GM23248 (cell line): ENCODE measurements at places on chromosomes 4 and X. TPM values are rescaled to one million over a fixed set of nuclear protein-coding genes. Genes with fewer than 3 reads are reported as not detected.

GRCh38 chr4:33226133-33226532, 2506.0 kb downstream of the PCDH7 start:
- no peak for DNase-seq

GRCh38 chrX:103927030-103927429, 35.4 kb upstream of the TMSB15B start:
- DNase-seq = no peak

Gene TLL1
- total RNA-seq = not detected in 2 replicates

DNA sequence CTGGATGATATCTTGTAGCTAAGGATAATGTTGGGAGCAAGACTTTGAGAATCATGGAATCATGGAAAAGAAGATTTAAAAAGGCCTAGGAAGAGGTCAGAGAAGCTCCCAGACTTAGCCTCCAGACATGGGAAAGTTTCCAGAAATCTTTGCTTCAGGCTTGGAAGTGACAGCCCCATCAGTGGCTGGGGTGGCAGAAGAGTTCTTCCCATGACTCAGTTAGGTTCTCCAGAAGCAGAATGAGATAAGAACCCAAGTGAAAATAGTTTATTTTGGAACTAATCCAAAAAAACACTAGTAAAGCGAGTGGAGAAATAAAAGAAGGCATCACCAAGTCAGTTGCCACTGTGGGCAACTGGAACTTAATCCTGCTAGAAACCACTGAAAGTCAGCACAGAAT, 506.9 kb downstream of the MID1IP1 start:
- no peak for DNase-seq

- DNase-seq = no peak
These were observed 123.7 kb upstream of the MAP3K15 start for GRCh38 chrX:19639056-19639455.

DNA sequence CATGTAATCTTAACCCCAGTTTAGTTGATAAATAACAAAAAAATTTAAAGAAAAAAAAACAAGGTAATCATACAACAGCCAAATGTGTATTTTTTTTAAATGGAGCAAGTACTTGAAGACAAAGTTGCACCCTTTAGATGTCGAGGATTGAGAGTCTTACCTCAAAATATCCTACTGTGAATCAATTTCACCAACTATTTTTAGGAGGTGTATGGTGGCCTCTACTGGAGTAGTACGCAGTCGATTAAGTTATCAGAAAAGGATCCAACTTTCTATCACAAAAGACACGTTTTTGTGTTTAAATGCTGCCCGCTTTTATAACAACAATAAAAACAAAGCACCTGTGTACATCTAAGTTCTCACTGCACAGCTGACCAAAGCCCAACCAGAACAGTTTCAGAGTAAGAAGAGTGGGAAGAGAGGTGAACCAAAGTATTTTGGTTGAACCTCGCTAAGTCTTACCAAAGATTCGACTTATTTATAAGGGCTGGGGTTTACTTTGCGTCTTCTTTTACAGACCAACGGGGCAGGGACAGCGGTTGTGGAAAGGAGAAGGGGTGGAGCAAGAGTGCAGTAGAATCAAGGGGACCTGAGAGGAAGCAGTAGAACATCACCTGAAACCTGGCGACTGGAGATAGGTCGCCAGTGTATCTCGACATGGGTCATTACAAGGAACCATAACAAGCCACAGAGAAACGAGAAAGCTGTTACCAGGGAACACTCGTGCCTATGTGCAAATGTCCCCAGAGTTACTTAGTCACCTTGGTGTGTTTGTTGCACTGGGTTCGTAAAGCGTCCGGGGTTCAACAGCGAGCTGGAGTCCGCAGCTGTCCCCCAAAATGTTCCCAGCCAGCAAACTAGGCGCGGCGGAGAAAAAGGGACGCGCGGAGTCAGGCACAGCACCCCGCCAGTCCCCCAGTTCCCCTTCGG, 1.1 kb downstream of the RPS6KA6 start:
- peak; percentile 21 for DNase-seq

Gene PRR32
- not detected in 2 replicates for total RNA-seq

DNA sequence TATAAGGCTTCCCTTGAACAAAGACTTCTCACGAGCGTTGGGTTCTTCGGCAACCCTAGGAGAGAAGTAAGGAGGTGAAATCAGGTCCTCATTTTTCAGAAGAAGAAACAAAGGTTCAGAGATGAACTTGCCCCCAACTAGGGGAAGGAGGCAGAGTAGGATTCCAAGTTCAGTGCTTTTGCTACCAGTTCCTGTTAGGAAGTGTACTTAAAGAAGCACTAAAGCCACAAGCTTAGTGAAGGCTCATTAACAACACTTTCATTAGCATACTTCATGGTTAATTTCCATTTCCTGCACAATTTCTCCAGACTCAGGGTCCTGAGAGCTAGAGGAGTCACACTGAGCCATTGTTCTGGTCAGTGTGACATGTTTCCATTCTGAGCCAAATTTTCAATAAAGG, 52.1 kb downstream of the VSIG4 start:
- DNase-seq = no peak

GRCh38 chr4:186781032-186781917, 57.6 kb upstream of the FAT1 start:
- peak; percentile 57 for DNase-seq

- DNase-seq = peak; percentile 33
These were observed 73.3 kb downstream of the SOX3 start for GRCh38 chrX:140431521-140431920.

- DNase-seq = no peak
These were observed 1035.6 kb downstream of the PCDH7 start for GRCh38 chr4:31755751-31756150.

Gene CENPVL2
- total RNA-seq = not detected in 2 replicates

Gene F8A2
- total RNA-seq = not detected in 2 replicates

- no peak for DNase-seq
These were observed 1.5 kb downstream of the SASH3 start for GRCh38 chrX:129781134-129781672.

GRCh38 chr4:183362916-183363542, 40.8 kb upstream of the CLDN24 start:
- DNase-seq = peak; percentile 64

GRCh38 chr4:146520896-146521540, 722 bp downstream of the SLC10A7 start:
- DNase-seq = peak; percentile 82

Gene RNF4
- total RNA-seq = 66.5 and 67.5 TPM in 2 replicates

Gene NSUN7
- not detected in 2 replicates for total RNA-seq

GRCh38 chrX:68686097-68686977, 38.9 kb downstream of the STARD8 start:
- DNase-seq = peak; percentile 57

Gene CLDN34
- not detected in 2 replicates for total RNA-seq

GRCh38 chrX:46268412-46268811, 276.8 kb downstream of the ZNF674 start:
- DNase-seq = peak; percentile 48
